GM23338 (cell line): ENCODE measurements at places on chromosomes 11 and 22.

- H3K4me1 ChIP-seq = no peaks in the 10 kb centered on the region
- H3K36me3 ChIP-seq = no peaks in the 10 kb centered on the region
- no peak for DNase-seq
These were observed 7.6 kb upstream of the CTR9 start for GRCh38 chr11:10743354-10744000.

DNA sequence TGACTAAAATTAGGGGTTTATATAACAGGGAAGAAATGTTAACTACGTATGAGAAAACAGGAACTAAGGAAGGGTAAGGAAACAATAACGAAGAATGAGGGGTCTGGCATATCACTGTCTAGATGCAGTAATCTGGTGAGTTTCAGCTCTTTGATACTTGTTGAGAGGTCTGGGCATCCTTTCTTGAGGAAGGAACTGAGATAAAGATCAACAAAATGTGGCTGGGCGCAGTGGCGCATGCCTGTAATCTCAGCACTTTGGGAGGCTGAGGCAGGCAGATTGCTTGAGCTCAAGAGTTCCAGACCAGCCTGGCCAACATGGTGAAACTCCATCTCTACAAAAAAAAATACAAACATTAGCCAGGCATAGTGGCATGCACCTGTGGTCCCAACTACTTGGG, 2.7 kb downstream of the DCDC1 start:
- DNase-seq = no peak
- no peak overlapping the region for H3K27ac ChIP-seq
- H3K4me1 ChIP-seq = peaks cover 5% of the 10 kb centered on the region; the same call in 1 of the 2 replicates
- H3K4me3 ChIP-seq = no peak overlapping the region

GRCh38 chr22:46064228-46064965, 85.9 kb upstream of the PPARA start:
- H3K4me3 ChIP-seq = no peak overlapping the region
- no peak for DNase-seq
- peaks cover 27% of the 10 kb centered on the region for H3K4me1 ChIP-seq
- H3K27ac ChIP-seq = no peak overlapping the region
- H3K36me3 ChIP-seq = no peaks in the 10 kb centered on the region; the same call in 1 of the 2 replicates
- H3K27me3 ChIP-seq = peaks cover 61% of the 10 kb centered on the region

GRCh38 chr11:123945132-123945531, 1.5 kb upstream of the OR6T1 start:
- no peak for DNase-seq
- no peaks in the 10 kb centered on the region for H3K27me3 ChIP-seq
- H3K27ac ChIP-seq = no peak overlapping the region
- no peak overlapping the region for H3K4me3 ChIP-seq

DNA sequence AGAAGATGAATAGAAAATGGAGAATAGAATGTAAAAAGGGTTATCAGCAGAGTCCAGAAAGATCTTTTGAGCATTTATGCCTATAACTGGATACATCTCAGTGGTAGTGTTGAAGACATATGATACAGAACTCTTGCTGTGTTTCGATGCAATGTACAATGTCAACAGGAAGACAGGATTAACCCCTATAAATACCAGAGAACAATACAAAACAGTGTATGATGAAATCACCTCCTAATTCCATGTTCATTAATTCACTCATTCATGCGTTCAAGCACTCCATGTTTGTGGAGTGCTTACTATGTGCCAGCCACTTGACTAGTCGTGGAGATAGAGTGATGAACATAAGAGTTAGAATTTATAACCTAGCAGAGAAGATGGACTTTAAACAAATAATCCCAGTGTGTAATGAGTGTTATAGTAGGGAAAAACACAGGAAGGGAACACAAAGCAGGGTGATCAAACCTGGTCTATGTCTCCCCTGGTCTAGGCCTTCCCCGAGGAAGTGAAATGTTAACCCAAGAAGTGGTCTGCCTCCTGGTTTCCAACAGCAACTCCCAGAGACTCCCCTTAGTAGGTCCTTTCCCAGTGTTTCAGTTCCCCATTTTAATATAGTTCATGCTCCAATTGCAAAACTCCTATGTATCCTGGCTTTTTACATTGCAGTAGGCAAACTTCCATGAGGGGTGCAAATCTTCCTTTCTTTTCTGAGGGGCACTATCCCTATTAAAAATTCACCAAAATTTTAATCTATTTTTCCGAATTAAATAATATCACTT, 9.1 kb upstream of the SESN3 start:
- no peaks in the 10 kb centered on the region for H3K36me3 ChIP-seq
- H3K4me1 ChIP-seq = peaks cover 24% of the 10 kb centered on the region
- H3K27me3 ChIP-seq = no peaks in the 10 kb centered on the region
